ENCODE measurements at places on chromosomes 11 and 22.

- no peak for DNase-seq
Observed at GRCh38 chr22:22691716-22692701, 47.6 kb downstream of the GGTLC2 start.

- DNase-seq, result no peak
Observed at GRCh38 chr11:106333678-106334077, 256.2 kb downstream of the AASDHPPT start.

DNA sequence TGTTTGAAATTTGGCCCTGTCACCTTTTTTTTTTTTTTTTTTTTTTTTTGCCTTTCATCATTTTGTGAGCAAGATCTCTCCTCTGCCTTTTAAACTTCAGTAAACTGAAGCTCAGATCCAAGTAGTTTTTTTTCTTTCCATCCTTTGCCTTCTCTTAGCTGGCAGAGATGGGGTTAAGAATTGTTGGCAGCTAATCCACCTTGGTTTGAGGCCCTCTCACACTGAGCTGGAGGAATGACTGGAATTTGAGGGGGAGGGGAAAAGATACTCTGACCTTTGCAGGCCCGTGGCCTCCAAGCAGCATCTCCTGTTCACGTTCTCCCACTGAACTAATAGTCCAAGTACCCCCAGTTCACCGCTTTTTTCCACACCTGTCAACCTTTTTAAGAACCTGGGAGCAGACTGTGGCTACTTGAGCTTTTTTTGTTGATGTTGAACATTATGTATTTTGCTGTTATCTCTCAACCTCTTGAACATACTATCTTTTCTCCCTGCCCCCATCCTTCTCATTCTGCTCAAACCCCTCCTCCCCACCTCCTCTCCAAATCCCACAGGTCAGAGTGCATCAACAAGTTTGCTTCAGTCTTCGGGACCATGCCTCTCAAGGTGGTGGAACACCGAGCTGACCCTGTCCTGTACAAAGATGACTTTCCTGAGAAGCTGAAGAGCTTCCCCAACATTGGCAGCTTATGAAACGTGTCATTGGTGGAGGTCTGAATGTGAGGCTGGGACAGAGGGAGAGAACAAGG lies 66.2 kb downstream of the ALX4 start:
- DNase-seq, result no peak

DNA sequence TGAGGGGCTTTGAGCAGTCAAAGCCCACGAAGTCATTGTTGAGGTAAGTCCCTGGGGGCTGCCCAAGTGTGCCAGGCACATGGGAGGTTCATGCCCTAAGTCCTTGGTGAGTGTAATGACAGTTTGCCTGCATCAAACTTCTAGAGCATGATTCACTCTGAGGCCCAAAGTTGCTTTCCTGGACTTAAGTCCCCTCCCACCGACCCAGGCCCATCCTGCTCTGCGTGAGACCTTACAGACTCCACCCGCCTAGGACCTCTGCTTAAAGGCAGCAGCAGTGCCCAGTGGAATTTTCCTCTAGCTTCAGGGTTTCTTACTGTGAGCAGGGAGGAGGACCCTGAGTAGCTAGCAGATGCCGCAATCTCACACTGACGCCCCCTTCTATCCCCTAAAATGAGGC lies 5.7 kb upstream of the PVALB start:
- DNase-seq, result no peak

GRCh38 chr22:48153726-48154125 lies 1391.3 kb downstream of the TBC1D22A start:
- DNase-seq, result peak; percentile 53

GRCh38 chr22:23403152-23403719 lies 176.9 kb downstream of the IGLL1 start:
- DNase-seq, result no peak

- DNase-seq, result no peak
Observed at GRCh38 chr11:33692013-33692504, 8.6 kb downstream of the C11orf91 start.

- no peak for DNase-seq
Observed at GRCh38 chr11:67113231-67113721, 5.8 kb upstream of the KDM2A start.

- DNase-seq, result no peak
Observed at GRCh38 chr11:111393096-111393495, 14.0 kb upstream of the POU2AF1 start.

GRCh38 chr11:18705651-18706281 lies 7.2 kb downstream of the TMEM86A start:
- no peak for DNase-seq

- no peak for DNase-seq
Observed at GRCh38 chr11:100788561-100789295, 101.6 kb downstream of the ARHGAP42 start.

GRCh38 chr11:122271745-122272144 lies 155.7 kb upstream of the BLID start:
- DNase-seq, result no peak

- DNase-seq, result no peak
Observed at GRCh38 chr11:11173316-11174025, 179.6 kb downstream of the CSNK2A3 start.

GRCh38 chr11:35109827-35110226 lies 29.1 kb upstream of the CD44 start:
- no peak for DNase-seq
